ENCODE measurements at places on chromosomes 7 and 10.

DNA sequence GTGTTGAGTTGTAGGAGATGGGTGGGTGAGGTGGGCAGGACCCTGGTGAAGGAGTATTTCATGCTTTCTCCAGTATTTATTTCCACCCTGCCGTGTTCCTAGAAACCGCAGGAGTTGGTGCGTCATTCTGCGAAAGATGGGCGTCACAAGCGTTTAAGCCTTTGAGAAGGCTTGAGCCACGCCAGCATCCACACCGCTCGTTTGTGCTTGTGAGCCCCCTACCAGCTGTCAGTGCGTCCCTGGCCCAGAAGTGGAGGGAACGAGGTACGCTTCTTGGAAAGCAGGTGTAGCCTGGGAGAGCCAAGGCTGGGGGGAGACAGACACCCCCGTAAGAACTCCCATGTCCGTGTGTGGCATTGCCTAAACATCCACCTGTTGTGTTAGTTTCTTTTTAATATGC is 5.7 kb downstream of the AGAP3 start:
- no peak for DNase-seq

GRCh38 chr7:157475601-157476000 is 138.8 kb downstream of the DNAJB6 start:
- DNase-seq = no peak

- DNase-seq = no peak
Measured at GRCh38 chr10:614790-615582, 74.5 kb downstream of the DIP2C start.

- DNase-seq = no peak
Measured at GRCh38 chr10:93991596-93992284, 2.0 kb upstream of the PLCE1 start.

GRCh38 chr7:73976761-73977618 is 51.0 kb upstream of the ELN start:
- no peak for DNase-seq

GRCh38 chr7:78052112-78052511 is 253.5 kb downstream of the PHTF2 start:
- DNase-seq = no peak

- DNase-seq = no peak
Measured at GRCh38 chr10:132448248-132448731, 51.3 kb downstream of the PWWP2B start.

- DNase-seq = no peak
Measured at GRCh38 chr10:88332503-88333247, 250.4 kb downstream of the RNLS start.

DNA sequence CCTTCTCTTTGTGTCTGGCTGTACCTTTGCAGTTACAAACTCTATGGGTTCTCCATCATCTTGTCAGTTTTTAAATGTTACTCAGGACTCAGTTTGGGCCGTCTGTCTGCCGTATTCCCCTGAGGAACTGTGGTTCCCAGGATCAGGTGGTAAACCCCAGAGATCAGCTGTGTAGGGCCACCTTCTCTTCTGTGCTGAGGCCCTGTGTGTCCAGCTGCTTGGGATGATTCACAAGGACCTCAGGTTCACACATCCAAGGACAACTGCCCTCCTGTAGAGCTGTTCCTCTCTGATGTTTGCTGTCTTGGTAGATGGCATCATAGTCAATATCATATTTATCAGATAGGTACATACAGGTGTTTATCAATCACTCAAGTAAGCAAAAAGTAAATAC is 24.5 kb downstream of the CUL1 start:
- no peak for DNase-seq

DNA sequence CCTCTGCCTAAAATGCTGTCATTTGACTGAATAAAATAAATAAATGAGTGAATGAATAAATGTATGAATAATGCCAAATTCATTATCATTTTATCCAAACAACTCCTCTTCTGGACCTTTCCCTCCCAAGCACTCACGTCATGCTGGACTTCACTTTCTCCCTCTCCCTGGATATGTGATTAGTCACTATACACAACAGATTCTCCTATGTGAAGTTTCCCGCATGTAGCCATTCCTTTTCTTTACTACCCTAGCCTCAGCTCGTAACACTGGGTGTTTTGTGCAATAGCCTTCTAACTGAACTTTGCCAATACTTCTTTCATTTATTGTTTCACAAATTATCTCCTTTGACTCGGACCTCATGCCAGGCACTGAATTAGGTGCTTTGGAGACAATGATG is 87.6 kb upstream of the IL6 start:
- DNase-seq = no peak

DNA sequence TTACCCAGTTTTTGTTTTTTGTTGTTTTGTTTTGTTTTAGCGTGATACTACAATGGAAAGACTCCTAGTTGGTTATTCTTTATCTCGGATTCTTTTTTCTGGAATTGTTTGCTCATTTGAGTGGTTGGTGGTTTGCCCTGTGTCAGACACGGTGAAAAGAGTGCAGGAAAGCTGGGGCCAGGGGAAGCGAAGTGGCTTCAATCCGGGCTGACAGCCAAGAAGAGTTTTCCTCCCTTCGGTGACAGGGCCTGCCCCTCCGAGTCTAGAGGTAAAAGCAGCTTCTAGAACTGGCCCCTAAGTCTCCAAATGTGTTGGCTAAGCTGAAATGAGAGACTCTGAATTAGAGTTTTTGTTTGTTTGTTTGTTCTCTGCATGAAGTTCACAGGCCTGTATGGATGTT is 5.7 kb upstream of the AP5Z1 start:
- DNase-seq = no peak

DNA sequence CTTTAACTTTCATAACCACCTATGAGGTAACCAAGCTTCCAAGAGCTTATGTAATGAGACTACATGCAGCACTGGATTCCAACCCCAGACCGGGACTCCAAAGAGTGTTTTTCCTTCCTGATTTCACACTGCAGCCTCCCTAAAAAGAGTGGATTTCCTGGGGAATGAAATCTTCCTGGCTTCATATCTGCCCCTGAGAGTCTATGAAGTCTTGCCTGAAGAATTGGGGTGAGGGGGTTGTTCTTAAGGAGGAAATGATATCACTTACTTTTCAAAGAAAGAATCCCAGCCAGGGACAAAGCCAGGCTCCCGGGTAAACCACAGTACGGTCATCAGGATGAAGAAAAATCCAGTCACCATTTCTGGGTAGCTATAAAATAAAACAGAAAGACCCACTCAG is 29.7 kb downstream of the STMP1 start:
- no peak for DNase-seq

- no peak for DNase-seq
Measured at GRCh38 chr10:74145133-74145532, 5.5 kb downstream of the AP3M1 start.

- DNase-seq = no peak
Measured at GRCh38 chr10:47206449-47207280, 93.3 kb upstream of the GDF10 start.

- DNase-seq = no peak
Measured at GRCh38 chr7:81207801-81208200, 288.9 kb upstream of the SEMA3C start.

DNA sequence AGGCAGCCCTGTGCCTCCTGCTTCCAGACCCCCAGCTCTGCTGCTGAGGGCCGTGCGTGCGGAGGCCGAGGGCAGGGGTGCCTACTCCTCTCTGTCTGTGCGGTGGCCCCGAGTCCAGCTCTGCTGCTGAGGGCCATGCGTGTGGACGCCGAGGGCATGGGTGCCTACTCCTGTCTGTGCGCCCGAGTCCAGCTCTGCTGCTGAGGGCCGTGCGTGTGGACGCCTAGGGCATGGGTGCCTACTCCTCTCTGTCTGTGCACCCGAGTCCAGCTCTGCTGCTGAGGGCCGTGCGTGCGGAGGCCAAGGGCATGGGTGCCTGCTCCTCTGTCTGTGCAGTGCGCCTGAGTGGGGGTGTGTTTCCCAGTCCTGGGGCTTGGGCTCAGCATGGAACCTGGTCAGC is 142.7 kb downstream of the ZMYND11 start:
- no peak for DNase-seq

GRCh38 chr7:38463277-38464225 is 167.6 kb downstream of the AMPH start:
- no peak for DNase-seq

GRCh38 chr10:132392811-132393694 is 3.9 kb upstream of the PWWP2B start:
- no peak for DNase-seq

- no peak for DNase-seq
Measured at GRCh38 chr10:97178074-97178473, 7.7 kb downstream of the SLIT1 start.

GRCh38 chr10:74391786-74392185 is 240.8 kb downstream of the ADK start:
- DNase-seq = no peak

- DNase-seq = no peak
Measured at GRCh38 chr7:37310327-37311080, 138.2 kb downstream of the ELMO1 start.
